ENCODE measurements at places on chromosomes 3 and 15.
A peak's percentile ranks its signal among the peaks of the same experiment; 100 is the strongest.

DNA sequence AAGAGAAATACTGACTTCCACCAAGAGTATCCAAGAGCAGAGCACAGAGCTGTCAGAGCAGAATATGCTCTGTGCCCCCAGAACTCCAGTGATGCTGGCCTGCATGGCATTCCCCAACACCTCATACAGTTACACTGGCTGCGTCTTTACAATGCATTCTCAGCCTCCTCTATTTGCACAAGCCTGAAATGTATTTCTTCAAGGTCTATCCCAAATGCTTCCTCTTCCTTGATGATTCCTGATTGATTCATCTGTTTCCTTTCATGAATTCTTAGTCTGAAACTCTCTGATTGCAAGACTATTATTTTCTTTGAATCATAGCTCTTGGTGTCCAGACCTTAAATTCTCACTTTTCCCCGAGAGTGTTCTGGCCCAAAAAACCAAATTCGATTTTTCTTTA is 664.7 kb downstream of the MECOM start:
- no peak for DNase-seq

DNA sequence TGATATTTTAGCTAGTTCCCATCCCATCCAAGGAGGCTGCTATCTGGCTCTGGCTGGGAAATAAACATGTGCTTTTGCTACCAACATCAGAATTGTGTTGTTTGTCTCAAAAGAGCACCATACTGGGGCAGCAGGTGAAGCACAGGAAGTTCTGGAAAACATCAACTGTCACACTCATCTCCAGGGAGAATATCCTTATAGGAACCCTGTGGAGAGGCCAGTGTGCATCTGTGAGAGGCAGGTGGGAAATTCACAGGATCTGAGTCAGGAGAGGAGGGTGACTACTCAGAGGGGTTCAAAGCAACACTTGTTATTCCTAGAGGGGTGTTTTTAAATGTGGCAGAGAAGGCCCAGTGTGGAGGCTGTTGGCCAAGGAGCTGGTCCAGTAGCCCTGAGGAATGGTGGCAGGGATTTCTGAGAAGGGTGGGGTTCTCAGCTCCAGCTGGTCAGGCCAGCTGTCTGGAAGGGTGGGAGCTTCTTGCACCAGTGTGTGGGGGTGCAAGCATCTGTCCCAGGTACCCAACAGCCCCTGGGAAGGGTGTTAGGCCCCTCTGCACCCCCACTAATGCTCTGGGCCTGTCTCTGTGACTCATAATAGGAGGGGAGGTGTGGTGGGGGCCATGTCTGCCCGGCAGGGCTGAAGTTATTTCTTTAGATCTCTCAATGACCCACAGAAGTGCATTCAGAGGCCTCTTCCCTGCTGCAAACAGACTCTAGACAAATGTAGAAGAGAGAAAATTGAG is 28.7 kb downstream of the RPSA start:
- no peak for DNase-seq

DNA sequence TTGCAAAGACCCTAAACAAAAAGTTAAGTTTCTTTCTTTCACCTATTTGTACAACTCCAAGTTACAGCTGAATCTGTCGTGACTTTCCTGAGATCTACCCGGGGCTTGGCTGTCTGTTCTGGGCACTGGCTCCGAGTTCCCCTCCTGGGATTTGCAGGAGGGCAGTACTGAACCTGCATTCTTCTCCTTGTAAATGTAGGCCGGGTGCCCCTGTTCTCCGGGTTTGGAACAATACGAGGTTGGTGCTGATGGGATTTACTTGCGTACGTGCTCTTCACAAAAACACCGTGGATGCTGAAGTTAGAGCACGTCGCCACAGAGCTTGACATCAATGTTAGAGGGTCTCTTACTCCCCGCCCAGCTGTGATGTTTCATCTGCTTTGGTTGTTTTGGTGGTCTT is 48.1 kb downstream of the KLHL25 start:
- no peak for DNase-seq

GRCh38 chr15:45586601-45587094 is 531 bp upstream of the BLOC1S6 start:
- no peak for DNase-seq

DNA sequence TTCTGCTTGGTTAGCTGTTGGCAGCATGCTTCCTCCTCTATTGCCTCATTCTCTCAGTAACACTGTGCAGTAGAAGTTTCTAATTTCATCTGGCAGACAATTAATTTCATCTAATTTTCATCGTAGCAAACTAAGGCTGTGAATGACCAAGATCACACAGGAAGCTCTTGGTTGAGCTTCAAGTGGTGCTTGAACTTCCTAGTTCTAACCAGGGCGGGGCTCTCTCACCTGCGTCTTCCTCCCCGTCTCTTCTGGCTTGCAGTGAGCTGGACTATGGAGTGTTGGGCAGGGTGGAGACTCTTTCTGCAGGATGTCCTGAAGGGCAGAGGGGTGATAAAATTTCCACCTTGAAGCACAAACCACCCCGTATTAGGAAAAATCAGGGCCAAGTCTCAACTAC is 2.0 kb upstream of the IL16 start:
- no peak for DNase-seq

DNA sequence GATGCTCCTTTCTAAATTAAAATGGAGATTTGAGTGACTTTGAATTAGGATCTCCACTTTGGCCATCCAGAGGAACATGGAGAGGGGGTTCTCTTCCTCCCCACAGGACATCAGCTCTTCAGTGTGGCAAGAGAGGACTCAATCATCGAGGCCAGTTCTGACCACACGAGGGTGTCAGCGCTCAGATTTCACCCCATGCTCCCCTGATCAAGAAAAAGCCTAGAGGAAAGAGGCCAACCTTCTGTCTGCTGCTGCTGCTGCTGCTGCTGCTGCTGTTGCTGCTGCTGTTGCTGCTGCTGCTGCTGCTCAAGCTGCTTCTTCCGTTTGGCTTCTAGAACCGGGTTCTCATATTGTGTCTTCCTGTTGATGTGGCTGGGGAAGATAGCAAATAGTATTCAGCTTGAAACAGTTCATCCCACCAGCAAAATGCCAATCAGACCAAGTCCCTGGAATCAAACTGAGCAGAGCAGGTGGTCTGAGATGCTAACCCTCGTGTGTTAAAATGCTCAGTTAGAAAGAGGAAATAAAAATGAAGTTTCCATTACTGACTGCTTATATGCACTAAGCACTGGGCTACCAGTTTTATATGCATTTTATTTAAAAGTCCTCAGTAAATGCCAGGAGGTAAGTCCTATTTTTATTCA is 599.0 kb downstream of the MAGI1 start:
- DNase-seq, result peak; percentile 56

GRCh38 chr15:40695469-40695890 is 506 bp downstream of the RAD51 start:
- DNase-seq, result peak; percentile 61

DNA sequence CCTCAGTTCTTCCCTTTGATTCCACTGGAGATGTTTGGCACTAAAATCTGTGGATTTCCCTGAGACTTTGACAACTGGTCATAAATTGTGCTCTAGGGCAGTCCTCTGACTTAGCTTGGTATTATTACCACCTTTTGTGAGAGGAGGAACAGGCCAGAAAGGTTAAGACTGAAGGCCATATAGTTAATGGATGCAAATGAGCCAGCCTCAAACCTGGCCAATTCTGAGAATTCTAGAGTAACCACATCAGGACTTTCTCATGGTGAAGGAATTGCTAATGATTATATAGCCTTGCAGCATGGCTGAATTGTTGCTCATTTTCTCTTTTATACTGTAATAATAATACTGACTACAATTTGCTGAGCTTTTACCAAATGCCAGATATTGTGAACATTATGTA is 162.5 kb downstream of the CADPS start:
- no peak for DNase-seq

DNA sequence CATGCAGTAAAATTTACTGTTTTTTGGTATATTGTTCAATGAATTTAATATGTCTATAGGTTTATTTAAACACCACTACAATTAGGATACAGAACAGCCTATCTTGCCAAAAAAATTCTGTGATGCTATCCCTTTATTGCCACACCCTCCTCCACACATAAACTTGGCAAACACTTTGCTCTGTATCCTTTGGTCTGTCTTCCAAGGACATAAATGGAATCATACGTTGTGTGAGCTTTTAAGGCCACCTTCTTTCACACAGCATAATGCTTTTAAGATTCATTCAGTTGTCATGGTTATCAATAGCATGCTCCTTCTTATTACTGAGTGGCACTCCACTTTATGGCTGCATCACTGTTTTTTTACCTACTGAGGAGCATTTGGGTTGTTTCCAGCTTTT is 71.5 kb downstream of the CERS3 start:
- no peak for DNase-seq

GRCh38 chr15:64738226-64739095 is 36.9 kb downstream of the RBPMS2 start:
- no peak for DNase-seq

- DNase-seq, result no peak
Observed at GRCh38 chr15:36370731-36371112, 208.7 kb upstream of the CDIN1 start.
